ENCODE measurements at places on chromosomes 12 and 14.
A peak's percentile ranks its signal among the peaks of the same experiment; 100 is the strongest.

DNA sequence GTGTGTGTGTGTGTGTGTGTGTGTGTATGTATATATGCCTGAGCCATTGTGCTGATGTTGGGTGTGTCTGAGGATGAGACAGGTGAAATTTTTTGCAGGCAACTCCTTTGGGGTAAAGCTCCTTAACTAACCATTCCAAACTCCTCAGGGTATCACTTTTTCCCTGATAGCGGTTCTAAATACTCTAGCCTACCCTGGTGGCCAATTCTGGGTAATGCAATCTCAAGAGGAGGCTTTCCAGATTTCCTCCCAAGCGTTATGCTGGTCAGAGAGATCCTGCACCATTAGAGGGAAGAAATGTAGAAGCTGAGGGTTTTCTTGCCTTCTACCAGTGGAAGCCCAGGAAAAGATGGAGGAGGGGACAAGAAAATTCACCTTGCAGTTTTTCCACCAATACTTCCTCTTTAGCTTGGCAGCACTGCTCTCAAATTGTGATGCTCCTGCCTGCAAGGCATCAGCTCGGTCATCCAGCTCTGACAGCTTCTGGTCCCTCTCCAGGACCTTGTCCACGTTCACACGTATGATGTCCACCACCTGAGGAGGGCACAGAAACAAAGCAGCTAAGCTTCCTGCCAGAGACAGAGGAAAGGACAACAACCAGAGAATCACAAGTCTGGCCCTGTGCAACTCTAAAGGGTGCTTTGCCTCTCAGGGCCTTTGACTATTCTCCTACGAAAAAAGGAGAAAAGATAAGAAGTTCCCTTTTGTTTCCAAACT lies 4.9 kb downstream of the VAMP1 start:
- no peak for DNase-seq

GRCh38 chr14:46626876-46627275 lies 24.7 kb downstream of the RPL10L start:
- DNase-seq = no peak

DNA sequence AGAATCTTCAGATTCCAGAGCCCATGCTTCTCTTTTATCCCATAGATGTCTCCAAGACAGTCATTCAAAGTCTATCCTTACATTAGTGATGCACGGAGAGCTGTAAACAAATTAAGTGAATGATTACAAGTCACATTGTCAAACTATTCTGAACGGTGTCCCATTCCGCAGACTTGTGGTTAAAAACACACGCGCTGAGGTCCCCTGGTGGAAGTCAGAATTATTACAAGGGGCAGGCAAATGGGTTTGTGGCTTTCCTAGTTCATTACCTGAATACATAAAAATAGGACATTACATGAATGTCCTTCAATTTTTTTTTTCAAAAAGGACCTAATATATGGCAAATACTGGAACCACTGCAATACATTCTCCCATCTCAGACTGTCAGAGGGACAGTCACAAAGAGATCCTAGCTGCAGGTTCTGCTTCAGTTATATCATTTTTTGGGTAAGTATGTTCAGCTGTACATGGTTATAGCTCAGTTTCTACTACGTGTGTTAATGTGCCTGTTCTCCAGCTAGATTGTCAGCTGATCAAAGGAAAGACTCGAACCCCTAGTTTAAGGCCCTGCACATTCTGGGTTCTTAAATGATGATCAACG lies 53.1 kb upstream of the STON2 start:
- DNase-seq = peak; percentile 7

- DNase-seq = no peak
Observed at GRCh38 chr12:2234091-2234490, 181.3 kb downstream of the CACNA1C start.

- DNase-seq = no peak
Observed at GRCh38 chr12:48990552-48990951, 8.6 kb downstream of the DDN start.

GRCh38 chr12:32983332-32983731 lies 86.8 kb upstream of the PKP2 start:
- DNase-seq = no peak

DNA sequence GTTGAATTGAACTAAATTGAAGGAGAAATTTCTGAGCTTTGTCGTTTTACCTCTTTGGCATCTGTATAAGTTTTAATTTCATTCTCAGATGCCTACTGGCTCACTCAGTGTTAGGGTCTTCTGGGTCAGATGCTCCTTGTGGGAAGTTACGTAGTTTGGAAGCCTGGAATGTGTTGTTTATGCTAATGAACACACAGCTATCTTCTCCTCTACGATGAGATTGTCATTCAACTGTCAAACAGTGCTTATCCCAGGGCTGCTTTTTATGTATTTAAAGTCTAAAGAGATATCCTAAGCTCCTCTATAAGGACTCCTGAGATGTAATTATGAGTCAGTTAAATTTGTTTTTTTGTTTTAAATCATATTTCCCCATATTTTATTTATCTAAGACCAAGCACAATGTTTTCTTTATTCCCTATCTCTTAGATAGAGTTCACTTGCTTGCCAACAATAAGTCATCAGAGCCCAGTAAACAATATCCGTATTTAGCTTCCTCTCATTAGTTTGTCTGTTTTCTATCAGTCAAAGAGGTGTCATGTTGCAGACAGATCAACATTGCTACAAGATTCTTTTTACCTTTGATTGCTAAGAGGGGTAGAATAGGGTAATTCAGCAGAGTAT lies 368.0 kb upstream of the PDE3A start:
- DNase-seq = no peak

GRCh38 chr12:59828521-59828920 lies 232.7 kb downstream of the SLC16A7 start:
- DNase-seq = no peak

DNA sequence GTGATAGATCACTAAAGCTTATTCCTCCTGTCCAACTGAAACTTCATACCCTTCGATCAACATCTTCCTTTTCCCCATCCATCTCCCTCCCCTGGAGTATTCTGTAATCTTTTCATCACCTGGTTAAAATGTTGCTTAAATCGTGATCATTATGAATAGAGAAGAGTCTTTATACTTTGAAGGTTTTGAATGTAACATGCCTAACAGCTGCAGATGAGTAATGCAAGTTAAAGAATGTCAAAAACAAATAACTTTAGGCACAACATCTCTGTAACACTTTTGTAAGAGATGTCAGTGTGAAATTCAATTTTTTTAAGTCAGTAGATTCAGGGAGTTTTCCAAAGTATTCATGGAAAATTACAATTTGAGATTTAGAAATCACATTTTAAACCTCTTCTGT lies 25.0 kb downstream of the RXYLT1 start:
- DNase-seq = no peak
